ENCODE measurements at places on chromosomes 16 and 17. TPM values are rescaled to one million over a fixed set of nuclear protein-coding genes. Genes with fewer than 3 reads are reported as not detected.

RNF167 gene
- polyA plus RNA-seq, result 134 TPM

DNA sequence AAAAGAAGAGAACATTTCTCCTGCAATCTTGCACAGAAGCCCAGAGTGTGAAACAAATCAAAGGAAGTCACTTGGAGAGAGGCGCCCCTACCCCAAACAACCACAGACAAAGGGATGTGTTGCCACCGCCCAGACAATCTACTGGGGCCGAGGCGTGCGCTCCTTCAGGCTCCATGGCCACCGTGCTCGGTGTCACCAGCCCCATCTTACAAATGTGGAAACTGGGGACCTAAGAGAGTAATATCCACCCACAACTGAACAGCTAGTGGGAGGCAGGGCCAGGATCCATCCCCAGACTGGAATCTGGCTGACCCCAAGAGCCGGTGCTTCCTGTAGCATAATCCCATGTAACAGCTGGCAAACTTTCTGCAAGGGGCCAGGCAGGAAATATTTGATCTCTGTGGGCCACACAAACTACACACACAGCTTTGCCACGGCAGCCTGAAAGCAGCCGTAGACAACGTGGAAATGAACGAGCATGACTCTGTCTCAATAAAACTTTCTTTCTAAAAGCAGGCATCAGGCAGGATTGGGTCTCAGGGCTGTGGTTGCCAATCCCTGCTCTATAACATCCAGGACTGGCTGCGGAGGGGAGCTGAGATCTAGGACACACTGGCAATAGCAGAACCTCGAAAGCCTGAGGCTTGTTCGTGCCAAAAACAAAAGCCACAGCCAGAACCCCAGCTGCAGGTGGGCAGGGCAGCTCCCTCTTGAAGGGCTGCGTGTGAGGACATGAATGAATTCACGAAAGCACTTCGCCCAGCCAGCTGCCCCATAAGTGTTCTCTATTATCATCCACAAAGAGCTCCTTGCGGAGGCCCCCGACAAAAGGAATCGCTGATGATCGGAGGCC is 26.6 kb upstream of the GINS2 start:
- no peak for DNase-seq

DNA sequence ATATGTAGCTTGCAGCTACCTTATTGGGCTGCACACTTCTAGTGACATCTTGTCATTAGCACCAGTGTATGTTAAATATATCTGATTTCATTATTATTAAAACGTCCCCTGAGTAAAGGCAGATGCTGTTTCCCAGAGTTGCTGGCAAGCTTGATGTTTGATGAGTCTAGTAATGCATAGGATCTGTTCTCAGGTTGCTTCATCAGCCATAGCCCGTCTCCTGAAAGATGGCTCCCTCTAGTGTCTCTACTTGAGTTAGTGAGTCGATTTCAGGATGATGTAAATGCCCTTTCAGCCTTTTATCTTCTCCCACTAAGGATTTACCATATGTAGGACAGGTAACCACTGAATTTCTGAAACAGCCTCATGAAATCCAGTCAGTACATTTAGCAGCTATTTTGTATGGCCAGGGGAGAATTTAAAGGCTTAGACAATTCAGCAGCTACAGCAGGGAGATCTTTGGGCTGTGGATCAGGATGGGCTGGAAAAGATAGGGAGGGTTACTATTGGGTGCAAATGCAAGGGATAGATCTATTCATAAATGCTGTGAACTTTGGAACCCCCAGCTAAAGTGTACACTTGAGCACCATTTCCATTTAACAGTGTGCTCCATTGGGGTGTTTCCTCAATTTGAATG is 376.3 kb downstream of the CNTNAP4 start:
- DNase-seq, result peak; percentile 54

- no peak for DNase-seq
Observed at GRCh38 chr17:16512011-16512410, 20.0 kb upstream of the LRRC75A start.

- no peak for DNase-seq
Observed at GRCh38 chr17:64216000-64216337, 47.1 kb downstream of the TEX2 start.

KRTAP4-1 gene
- not detected for polyA plus RNA-seq

- DNase-seq, result no peak
Observed at GRCh38 chr16:88799569-88800276, 3.9 kb upstream of the CDT1 start.

- no peak for DNase-seq
Observed at GRCh38 chr17:61478026-61478789, 26.0 kb downstream of the TBX4 start.

GRCh38 chr17:58270476-58271215 is 10.1 kb downstream of the MPO start:
- no peak for DNase-seq

DNA sequence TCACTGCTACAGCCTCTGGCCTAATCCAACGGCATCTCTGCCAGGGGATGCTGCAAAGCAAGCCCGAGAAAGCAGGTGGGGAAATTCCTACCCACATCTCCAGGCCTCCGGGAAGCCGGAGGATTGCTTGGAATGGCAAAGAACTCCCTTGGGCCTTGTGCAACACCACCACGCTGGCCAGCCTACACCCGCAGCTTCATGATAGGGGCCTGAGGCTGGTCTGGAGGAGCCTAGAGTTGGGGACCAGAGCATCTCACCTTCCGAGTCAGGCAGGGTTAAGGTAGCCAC is 20.3 kb downstream of the GGA3 start:
- DNase-seq, result no peak

GRCh38 chr16:80994451-80994850 is 12.2 kb downstream of the CMC2 start:
- no peak for DNase-seq

GRCh38 chr17:28117304-28117703 is 74.8 kb downstream of the NLK start:
- no peak for DNase-seq

SPNS3 gene
- polyA plus RNA-seq, result 3.8 TPM

- DNase-seq, result no peak
Observed at GRCh38 chr16:86383488-86384262, 126.7 kb upstream of the FOXF1 start.

SLC5A10 gene
- polyA plus RNA-seq, result 0.55 TPM

GRCh38 chr16:62965831-62966230 is 929.6 kb upstream of the CDH8 start:
- DNase-seq, result no peak

- DNase-seq, result no peak
Observed at GRCh38 chr17:18889658-18890057, 31.7 kb downstream of the PRPSAP2 start.

- DNase-seq, result no peak
Observed at GRCh38 chr17:62919388-62919787, 46.6 kb upstream of the TANC2 start.

MARCHF10 gene
- polyA plus RNA-seq, result 1.5 TPM

DNA sequence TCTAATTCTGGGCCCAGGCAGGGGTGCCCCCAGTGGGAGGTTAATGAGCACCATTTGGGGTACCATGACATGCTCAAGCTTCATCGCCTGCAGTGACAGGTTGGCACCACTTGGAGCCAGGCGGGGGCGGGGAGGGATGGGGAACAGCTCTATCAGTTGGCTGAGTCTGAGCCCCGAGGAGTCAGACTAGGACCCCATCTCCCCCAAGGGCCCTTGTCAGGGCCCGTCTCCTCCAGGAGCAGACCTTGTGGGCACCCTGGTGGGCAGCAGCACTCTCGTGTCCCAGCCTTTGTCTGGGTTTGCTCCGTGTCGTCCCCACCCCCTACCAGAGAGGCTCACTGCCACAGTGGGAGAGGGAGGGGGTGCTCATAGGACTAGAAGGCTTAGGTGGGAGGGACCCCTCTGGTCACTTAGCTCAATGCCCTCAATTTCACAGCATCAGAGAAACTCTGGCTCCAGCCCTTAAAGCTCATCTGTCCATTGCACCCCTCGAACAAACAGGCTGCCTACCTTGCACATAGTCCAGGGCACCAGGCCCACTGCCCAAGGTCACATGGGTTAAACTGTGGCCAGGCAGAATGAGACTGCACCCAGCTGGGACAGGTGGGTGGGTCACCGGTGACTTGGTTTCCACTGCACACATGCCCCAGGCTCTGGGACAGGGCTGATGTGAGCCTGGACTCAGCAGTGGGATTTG is 4.1 kb downstream of the PPP1R9B start:
- DNase-seq, result no peak

- no peak for DNase-seq
Observed at GRCh38 chr16:66712512-66712911, 16.0 kb upstream of the CMTM4 start.

CDK5R1 gene
- polyA plus RNA-seq, result 5.0 TPM

RHBDF1 gene
- 30.4 TPM for polyA plus RNA-seq

- DNase-seq, result peak; percentile 48
Observed at GRCh38 chr16:68644715-68645493, at the start of gene CDH3. Gene CDH3 (plus strand): TSS chr16:68645310. CDS start chr16:68645380, 70 bp downstream.

- no peak for DNase-seq
Observed at GRCh38 chr17:13572581-13572980, 29.1 kb downstream of the HS3ST3A1 start.

GRCh38 chr16:79757968-79758367 is 157.4 kb upstream of the MAF start:
- DNase-seq, result no peak

TSPAN10 gene
- polyA plus RNA-seq, result 4.2 TPM

CCL17 gene
- 0.21 TPM for polyA plus RNA-seq

DNA sequence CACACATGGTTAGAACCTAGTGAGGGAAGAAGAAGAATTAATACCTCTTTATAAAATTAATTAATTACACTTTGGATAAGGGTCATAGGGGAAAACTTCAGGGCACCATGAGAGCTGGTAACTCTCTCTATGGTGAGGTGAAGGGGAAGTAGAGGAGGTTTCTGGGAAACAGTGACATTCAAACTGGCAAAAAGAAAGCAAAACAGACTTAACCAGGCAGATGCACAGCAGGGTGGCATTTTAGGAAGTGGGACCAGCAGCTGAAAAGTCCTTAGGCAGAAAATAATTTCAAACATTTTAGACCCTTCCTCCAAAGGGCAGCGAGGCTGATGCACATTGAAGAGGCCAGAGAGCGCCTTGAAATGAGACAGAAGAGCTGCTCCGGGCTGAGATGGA is 157.8 kb downstream of the CDH13 start:
- no peak for DNase-seq

ESRP2 gene
- polyA plus RNA-seq, result 38.1 TPM

GRCh38 chr17:45150911-45151809 is 2.9 kb downstream of the HEXIM1 start:
- no peak for DNase-seq

DNA sequence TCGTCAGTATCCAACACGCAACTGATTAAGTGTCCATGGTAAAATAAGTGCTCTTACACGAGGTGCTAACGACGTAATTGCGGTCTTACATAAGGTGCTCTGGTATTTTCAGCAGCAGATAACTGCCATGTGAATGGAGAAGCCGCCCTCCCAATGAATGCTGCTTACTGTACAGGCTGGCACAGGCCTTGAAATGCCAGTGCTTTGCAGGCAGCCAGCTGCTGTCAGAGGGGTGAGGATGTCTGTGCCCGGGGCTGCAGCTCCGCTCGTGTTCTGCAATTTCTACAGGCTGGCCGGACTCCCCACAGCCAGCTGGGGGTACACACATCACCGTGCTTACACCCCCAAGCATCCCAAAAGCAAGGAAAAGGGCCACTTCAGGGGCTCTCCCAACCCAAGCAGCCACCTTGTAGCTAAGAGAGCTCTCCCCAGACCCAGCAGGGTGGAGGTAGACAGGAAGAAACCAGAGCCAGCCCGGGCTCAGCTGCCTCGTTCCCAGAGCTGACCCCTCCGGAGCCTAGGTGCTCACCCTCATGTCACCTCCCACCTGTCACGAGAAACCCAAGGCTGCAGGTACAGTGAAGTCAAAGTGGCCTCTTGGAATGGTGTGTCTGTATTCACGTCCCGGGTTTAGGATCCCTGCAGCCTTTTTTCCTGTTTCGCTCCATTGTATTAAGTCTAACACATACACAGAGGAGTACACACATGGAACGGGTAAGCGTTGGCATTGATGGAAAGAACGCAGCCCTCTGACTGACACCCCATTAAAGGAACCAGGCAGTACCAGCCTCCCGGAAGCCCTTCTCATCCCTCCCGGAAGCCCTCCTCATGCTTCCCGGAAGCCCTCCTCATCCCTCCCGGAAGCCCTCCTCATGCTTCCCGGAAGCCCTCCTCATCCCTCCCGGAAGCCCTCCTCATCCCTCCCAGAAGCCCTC is 27.2 kb upstream of the RPH3AL start:
- no peak for DNase-seq

GRCh38 chr17:41340494-41340893 is 10.1 kb downstream of the KRT33A start:
- DNase-seq, result peak; percentile 56

KIF18B gene
- 21.2 TPM for polyA plus RNA-seq

- no peak for DNase-seq
Observed at GRCh38 chr16:75025761-75026160, 26.9 kb downstream of the ZNRF1 start.

GAS2L2 gene
- 0.07 TPM for polyA plus RNA-seq

DNA sequence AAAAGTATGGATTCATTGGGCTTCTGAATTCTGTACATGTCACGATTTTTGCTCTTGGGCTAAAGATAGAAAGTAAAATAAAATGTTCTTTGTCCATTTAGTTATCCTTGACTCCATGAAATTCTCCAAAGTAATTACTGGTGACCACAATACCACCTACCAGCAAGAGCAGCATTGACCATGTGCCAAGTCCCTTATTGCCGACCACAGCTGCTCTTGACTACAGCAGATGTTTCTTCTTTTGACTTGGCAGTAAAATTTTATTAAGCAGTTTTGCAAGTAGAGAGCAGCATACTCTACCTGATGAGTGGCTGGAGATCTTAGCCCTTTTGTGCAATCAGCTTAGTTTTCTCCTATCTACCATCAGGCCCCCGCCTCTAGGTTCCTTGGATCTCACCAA is 152.2 kb upstream of the TBX2 start:
- peak; percentile 57 for DNase-seq

GRCh38 chr17:55673743-55674506 is 48.7 kb downstream of the TMEM100 start:
- no peak for DNase-seq

TBC1D3 gene
- not detected for polyA plus RNA-seq

PRCD gene
- 4.6 TPM for polyA plus RNA-seq

GDPD3 gene
- polyA plus RNA-seq, result 13.6 TPM

DNA sequence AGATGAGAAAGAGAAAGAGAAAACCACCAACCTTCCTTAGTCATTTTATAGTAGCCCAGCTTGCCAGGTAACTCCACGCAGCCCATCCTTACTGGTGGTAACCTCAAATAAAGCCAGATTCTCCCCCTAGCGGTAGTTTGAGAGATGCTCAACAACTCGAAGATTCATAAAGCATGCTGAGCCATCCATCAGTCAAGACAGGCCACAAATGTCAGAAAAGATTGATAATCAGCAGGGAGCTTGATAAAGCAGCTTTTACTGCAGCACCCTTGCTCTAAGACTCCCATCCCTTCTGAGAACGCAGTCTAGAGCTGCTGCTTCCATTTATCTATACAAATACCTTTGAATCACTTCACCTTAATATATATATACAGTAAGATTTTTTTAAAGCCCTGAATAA is 451.5 kb upstream of the HSBP1 start:
- peak; percentile 26 for DNase-seq

GRCh38 chr17:27771586-27771985 is 28.7 kb downstream of the NOS2 start:
- no peak for DNase-seq

ALOX15 gene
- 0.56 TPM for polyA plus RNA-seq
